ENCODE measurements at places on chromosomes 6 and 20. TPM values are rescaled to one million over a fixed set of nuclear protein-coding genes. Genes with fewer than 3 reads are reported as not detected.

Gene PKIB
- total RNA-seq, result 0.43 TPM

Gene PAK1IP1
- total RNA-seq, result 34.1 TPM

Gene LTB
- total RNA-seq, result 1.5 TPM

DNA sequence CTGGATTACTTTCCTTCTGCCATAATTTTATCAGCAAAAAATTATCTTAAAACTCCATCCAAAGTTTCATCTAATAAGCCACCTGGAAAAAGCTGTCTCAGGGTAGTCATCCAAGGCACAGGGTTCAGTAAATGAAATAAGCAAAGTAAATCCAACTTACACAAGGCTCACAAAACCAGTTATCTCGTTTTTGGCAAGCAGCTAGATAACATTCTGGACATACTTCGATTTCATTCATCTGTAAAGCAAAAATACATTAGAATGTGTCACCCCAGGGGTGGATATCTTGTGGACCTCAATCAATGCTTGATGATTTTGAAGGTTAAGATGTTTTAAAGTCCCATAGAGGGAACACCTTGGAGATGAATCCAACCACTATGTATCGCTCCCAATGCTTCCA is 73.1 kb downstream of the ZMYND8 start:
- DNase-seq, result no peak

- no peak for DNase-seq
Measured at GRCh38 chr20:53376021-53376420, 217.6 kb downstream of the ZNF217 start.
